ENCODE measurements at places on chromosomes 5 and 9.

DNA sequence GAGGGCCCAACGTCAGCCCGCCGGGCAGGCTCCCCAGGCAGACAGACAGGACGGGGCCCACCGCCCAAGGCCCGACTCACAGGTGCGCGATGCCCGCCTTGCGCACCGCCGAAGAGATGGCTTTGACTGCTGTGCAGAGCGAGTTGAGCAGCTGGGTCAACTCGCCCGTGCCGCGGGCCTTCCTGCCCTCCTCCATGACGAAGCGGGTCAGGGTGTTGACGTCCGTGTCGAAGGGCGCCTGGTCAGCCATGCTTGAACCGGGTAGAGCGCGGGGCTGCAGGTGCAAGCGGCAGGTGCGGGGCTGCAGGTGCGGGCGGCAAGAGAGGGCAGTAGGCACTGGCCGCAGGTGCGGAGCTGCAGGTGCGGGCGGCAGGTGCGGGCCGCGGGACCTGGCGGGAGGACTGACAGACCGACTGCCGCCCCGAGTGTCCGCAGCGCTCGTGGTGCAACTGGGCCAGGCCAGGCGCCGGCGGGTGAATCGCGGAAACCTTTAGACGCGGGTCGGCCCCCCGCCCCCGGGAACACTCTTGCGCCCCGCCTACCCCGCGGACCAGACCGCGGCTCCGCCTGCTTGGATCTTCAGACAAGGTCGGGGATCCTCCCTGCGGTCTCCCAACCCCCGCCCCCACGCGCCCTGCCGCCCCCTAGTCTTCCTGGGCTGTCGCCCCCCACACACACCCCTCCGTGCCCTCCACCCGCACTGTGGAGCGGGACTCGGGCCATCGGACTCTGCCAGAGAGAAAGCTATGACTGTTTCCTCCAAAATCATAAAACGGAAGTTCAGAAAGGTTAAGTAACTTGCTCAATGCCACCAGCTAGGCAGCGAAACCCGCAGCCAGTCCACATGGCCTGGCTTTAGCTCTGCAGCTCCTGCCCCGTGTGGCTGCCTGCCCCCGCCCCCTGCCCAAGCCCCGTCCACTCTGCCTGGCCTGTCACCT, at the start of gene FBP1:
Gene FBP1, minus strand, starts transcription at position 458 of the 938 bp plus-strand sequence. Its CDS starts 208 bp downstream, at position 250.
- peak; percentile 29 for DNase-seq

DNA sequence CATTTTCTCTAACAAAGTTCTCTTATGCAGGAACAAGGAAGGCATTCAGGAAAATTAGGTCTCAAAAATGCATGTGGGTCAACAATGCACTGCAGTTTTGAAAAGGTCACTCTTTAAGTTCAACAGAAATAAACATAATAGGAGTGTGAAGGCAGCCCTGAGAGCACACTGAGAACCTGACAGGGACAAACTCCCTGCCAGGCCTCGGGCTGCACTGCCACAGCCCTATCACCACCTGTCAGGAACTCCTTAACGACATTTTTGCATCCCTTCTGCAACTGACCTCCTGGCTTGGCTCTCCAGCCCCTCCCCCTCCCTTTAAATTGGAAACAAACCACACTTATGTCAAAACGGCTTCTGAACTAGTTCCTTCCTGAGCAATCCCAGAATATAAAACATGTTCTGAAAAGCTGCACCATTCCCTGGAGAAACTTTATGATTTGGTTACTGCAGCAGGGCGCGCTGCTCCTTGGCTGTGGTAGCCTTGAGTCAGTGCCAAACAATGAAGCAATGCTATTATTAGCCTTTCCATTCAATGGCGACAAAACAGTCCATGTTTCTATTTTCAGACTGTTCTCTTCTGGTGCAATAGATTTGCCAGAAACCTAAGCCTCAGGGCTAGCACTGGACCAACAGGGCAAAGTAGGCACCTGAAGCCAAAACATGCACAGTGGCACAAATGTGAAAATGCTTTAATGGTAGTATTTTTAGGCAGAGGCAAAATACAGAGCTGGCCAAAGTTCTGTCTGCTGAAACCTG, 160.1 kb upstream of the ZNF608 start:
- no peak for DNase-seq

- no peak for DNase-seq
Measured at GRCh38 chr5:171757853-171758535, 27.6 kb upstream of the SMIM23 start.

GRCh38 chr5:29214839-29215238, 1978.6 kb upstream of the CDH6 start:
- no peak for DNase-seq

DNA sequence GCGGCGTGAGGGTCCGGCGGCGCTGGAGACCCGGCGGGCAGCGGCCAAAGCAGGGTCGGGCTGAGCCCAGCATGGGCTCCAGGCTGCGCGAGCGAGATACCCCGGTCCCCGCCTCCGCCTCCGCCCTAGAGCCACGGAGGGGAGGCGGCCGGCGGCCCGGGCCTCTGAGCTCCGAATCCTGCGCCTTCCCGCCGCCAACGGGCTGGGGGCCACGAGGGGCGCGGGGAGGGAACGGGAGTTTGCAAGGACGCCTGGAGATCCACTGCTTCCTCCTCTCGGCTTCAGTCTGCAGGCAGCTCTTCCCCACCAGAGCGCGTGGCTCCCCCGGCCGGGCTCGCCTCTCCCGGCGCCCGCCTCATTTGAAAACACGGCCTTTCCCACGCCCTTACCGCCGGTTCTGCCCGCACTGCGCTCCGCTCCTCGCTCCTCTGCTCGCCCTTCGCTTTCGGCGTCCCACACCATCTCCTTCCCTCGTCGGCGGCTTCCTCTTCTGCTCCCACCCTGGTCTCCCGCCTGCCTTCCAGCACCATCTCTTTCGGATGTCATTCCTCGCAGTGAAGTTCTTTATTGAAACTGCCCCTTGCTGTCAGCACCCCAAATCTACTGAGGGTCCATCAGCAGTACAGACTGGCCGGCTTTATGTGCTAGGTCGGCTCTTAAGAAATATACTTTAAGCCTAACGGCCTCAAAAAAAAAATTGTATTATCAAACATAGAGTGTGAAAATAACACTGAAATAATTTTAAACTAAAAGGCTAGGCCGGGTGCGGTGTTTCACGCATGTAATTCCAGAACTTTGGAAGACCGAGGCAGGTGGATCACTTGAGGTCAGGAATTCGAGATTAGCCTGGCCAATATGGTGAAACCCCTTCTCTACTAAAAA, 105.0 kb upstream of the FAM120A start:
- DNase-seq: no peak

GRCh38 chr9:130824643-130825350, 10.3 kb upstream of the ABL1 start:
- no peak for DNase-seq

DNA sequence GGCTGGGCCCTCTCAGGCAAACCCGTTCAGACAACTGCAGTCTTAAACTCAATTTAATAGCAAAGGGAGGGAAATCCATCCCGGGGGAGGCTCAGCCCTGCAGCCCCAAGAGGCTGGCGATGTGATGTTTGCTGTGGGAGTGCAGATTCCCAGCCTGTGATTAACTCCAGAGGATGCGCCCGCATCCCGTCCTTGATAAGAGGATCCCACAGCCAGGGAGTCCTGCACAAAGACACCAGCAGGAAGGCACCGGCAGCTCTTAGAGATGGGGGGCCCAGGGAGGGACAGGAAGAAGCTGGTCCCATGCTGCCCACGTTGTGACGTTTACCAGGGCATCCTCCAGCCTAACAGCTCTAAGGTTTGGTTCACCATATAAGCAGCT, 64.7 kb downstream of the MRPL36 start:
- no peak for DNase-seq
